Stimulated activated CD4-positive, alpha-beta T cell treated with anti-CD3 and anti-CD28 coated beads, Interleukin-12 subunit alpha, Interleukin-12 subunit beta, amount 100 ng/mL, for 4 hours (primary cell): ENCODE measurements at places on chromosomes 12 and 14.

- no peak for DNase-seq
Measured at GRCh38 chr14:73738518-73739173, 24.5 kb upstream of the PNMA1 start.

GRCh38 chr12:83197483-83197914, 510.8 kb downstream of the TMTC2 start:
- no peak for DNase-seq

- no peak for DNase-seq
Measured at GRCh38 chr12:131782061-131782460, 46.1 kb upstream of the MMP17 start.

- no peak for DNase-seq
Measured at GRCh38 chr12:65464930-65465329, 186.4 kb downstream of the MSRB3 start.

DNA sequence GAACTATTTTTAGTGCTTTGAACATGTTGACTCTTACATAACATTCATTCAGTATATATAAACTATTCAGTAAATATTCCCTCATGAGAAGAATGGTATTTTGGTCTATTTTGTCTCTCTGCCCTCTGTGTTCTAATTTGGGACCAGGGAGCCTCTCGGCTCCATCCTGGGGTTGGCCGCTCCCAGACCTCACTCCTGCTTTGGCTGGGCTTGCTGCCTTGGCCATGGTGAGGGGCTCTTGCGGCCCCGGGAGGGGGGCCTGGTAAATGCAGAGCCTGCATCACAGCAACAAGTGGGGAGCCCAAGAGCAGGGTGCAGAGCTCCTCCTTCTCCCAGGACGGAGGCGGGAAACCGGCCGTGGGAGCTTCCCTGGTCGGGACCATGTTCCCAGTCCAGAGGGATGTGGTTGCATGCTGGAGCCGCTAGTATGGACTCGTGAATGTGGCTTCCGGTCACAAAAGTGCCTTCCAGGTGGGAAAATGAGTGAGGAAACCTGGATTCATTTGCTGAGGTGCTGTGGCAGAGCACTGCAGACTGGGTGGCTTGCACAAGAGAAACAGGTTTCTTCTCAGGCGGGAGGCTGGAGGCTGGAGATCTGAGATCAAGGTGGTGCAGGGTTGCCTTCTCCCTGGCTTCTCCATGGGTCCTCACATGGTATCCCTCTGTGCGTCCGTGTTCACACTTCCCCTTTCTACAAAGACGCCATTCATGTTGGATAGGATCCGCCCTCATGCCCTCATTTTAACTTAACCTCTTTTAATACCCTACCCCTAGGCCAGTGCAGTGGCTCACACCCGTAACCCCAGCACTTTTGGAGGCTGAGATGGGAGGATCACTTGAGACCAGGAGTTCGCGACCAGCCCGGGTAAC, 250.2 kb downstream of the CACNA1C start:
- no peak for DNase-seq

- DNase-seq = no peak
Measured at GRCh38 chr12:5648692-5649359, 216.9 kb downstream of the NTF3 start.

DNA sequence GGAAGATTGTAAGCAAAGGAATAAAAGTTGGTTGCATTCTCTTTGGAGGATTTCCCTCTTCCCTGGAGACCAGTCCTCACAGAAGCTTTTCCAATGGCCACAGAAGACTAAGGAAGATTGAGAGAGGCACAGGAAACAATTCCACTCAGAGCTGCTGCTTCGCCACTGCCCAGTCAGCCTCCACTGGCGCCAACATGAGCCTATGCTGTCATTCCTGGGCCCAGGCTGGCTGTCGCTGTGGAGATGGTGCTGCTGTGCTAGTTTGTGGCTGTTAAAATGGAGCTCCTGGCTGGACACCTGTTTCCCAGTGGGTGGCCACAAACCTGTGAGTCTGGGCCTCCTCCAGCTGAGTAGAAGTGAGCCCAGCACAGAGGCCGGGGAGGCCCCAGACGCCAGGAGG, 6.6 kb downstream of the P2RX7 start:
- DNase-seq = no peak

DNA sequence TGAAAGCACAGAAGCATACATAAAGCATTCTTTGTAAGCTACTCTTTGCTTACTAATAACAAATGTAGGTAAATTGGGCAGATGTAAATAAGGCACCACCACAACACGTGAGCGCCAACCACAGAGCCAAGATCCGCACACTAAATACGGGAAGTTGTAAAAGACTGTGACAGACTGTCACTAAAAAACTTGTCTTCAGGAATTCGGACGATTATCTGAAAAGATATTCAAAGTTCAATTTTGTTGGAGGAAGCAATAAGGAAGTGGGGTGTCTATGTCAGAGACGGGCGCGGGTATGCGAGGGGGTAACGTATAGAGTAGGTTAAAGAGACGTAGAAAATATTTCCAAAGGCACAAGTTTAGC, 1.5 kb upstream of the HSP90B1 start:
- DNase-seq = peak; percentile 17

- DNase-seq = no peak
Measured at GRCh38 chr14:20341646-20342045, 1.8 kb upstream of the PARP2 start.

DNA sequence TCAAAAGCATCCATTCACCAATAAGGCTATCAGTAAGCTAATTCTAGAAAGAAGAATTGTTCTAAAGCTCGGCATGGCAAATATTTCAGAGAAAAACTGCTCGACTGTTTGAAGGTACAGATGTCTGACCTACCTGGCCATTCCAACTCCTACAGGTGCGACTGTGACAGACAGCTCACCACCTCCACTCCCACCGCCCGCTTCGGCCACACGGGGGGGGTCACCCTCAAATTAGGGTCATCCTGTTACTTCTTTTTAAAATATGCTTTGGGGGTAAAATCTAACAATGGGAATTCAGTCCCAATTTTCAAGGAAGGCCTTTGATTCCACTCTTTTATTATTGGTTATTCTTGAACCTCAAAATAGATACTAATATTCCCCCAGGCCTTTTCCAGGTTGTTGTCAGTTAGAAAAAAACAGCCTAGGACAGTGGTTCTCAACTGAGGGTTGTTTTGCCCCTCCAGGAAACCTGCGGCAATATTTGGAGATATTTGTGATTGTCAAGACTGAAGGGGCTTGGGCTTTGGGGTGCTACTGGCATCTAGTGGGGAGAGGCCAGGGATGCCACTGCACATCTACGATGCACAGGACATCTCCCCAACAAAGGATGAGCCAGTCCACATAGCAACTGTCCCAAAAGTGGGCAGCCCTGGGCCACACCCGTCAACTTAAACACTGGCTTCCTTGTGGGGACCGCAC, 81.2 kb downstream of the BCL11B start:
- no peak for DNase-seq

DNA sequence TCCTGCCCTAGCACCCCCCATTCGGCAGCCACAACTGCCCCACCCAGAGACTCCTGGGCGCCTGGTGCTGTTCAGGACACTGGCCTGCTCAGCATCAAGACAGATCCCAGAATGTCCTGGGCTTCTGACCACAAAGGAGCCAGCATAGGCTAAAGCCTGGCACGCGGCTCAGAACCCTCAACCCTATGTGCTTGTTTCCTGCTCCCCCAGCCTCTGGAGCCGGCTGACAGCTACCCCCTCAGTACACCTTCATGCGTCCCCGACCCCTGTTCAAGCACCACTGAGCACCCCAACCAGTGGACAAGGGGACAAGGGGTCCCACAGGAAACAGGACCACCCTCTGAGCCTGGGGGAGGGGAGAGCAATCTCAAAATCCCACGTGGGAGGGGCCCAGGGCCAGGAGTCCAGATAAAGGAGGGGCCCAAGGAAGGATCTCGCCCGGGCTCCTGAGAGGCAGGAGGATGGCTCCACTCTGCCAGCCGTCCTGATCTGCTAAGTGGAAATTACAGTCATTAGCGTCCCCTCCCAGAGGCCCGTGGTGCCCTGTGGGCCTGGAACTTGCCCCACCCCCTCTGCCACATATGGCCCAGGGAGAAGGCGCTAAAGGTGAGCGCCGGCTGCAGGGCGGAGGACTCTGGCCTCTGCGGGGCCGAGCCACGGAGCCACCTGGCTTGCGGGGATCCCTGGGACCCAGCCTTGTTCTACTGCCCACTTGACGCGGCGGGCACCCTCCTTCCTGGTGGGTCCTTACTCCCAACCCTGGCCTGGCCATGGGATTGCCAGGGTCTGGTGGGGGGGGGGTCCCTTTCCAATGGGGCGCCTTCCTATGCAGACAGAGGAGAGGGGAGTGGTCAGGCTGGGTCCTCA, 27.2 kb upstream of the GPR132 start:
- no peak for DNase-seq

DNA sequence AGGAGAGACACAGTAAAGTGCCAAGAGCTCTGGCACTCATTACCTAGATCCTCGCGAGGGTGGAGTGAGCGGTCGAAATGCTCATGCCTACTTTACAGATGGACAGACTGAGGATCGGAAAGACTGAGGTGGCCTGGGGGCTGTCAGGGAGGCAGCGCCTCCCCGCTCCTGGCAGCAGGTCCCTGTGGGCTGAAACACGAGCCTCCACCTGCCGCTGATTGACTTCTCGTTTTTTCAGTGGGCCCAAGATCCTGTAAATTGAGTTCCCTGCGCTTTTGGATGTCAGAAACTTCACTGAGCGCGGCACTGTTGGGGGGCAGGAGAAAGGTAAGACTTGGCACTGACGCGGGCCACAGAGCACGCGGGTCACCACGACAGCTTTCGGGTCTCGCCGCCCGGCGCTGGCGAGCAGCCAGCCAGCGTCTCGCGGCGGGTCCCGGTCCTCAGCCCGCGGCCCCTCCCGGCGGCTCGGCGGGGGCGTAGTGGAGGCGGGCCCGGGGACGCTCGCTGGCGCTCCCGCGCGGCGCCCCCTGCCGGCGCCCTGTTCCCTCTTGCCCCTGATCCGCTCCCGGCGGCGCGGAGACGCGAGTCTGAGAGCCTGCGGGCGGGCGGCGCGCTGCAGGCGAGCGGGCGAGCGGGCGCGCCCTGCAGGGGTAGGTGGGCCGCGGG, 552 bp upstream of the SCN8A start:
- DNase-seq = peak; percentile 74

- no peak for DNase-seq
Measured at GRCh38 chr12:77087427-77087826, 22.1 kb upstream of the E2F7 start.

GRCh38 chr12:114746297-114747011, 62.5 kb upstream of the TBX3 start:
- no peak for DNase-seq

DNA sequence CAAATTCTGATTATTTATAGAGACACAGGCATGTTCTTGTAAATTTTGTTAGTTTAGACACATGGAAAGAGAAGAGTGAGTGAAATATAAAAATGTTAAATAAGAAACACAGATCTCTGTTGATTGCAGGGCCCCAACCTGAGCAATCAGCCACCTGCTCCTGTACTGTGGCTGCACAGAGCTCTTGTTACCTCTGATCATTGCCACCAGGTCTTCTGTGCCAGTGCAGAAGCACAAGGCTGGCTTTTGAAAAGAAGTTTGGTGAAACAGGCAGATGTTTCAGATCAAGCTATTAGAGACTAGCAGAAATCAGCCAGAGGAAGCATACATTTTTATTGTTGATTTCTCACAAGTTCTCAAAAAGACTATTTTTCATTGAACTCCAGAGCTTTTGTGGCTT, 434.1 kb upstream of the OR4E1 start:
- no peak for DNase-seq

DNA sequence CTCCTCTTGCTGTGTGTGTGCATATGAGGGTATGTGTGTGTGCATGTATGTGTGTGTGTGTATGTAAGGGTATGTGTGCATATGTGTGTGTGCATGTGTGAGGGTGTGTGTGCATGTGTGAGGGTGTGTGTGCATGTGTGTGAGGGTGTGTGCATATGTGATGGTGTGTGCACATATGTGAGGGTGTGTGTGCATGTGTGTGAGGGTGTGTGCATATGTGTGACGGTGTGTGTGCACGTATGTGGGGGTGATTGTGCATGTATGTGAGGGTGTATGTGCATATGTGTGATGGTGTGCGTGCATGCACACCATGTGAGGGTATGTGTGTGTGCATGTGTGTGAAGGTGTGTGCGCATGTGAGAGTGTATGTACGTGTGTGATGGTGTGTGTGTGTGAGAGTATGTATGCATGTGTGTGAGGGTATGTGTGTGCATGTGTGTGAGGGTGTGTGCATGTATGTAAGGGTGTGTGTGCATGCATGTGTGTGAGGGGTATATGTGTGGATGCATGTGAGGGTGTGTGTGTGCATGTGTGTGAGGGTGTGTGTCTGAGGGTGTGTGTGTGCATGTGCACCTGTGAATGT, 15.4 kb downstream of the DAO start:
- DNase-seq = no peak

GRCh38 chr14:105223770-105224544, 24.4 kb upstream of the BTBD6 start:
- DNase-seq = no peak
